ENCODE measurements at places on chromosomes 6 and 20.
A peak's percentile ranks its signal among the peaks of the same experiment; 100 is the strongest.

GRCh38 chr20:57619051-57619831 lies 985 bp downstream of the ZBP1 start:
- no peak for DNase-seq

DNA sequence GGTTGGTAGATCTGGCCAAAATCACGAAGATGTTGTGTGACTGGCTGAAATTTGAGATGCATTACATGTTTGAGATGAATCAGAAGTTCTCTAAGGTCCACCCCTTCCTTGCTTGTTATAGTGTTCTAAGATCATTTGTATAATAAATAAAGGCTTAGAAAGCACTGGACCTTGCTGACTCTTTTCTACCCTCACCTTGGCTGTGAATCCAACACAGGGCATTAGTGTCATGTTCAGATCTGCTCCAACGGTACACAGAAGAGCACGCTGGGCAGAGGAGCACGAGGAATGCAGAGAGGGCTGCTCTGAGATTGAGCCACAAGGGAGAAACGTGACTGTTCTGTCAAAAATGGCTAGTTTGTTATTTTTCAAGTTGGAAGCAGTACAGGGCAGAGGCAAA lies 169.5 kb upstream of the HDAC2 start:
- no peak for DNase-seq

GRCh38 chr20:478949-479429 lies 16.7 kb upstream of the TBC1D20 start:
- peak; percentile 79 for DNase-seq

- no peak for DNase-seq
Observed at GRCh38 chr20:32966881-32967781, 37.1 kb downstream of the SUN5 start.

GRCh38 chr20:61307686-61308476 lies 55.8 kb downstream of the CDH4 start:
- no peak for DNase-seq

Data from COLO829 (cell line).